Nucleus accumbens (tissue), 56 donors: ENCODE measurements at places on chromosomes 2 and 18.

DNA sequence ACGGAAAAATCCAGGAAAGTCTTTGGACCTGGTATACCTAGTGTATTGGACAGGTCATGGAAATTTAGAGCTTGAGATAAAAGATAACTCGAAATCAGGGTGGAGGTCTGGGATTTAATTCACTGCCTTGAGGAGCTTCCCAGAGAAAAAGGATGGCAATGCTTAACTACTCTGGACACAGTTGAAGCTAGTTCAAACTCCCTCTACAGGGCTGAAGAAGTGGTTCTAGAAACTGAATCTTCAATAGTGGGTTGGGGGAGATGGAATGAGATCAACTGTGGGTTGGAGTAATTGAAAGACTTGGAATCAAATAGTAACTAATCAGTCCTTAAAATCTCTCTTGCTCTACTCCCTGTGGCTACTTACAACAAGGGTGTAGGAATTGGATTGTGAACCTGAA lies 600.1 kb downstream of the IRS1 start:
- no peak for DNase-seq

- no peak for DNase-seq
These were observed 3.9 kb upstream of the TMEM163 start for GRCh38 chr2:134722728-134723127.

- DNase-seq, result no peak
These were observed 289.3 kb downstream of the CELF4 start for GRCh38 chr18:37276111-37276890.

GRCh38 chr2:63628403-63628942 lies 39.7 kb downstream of the MDH1 start:
- no peak for DNase-seq

DNA sequence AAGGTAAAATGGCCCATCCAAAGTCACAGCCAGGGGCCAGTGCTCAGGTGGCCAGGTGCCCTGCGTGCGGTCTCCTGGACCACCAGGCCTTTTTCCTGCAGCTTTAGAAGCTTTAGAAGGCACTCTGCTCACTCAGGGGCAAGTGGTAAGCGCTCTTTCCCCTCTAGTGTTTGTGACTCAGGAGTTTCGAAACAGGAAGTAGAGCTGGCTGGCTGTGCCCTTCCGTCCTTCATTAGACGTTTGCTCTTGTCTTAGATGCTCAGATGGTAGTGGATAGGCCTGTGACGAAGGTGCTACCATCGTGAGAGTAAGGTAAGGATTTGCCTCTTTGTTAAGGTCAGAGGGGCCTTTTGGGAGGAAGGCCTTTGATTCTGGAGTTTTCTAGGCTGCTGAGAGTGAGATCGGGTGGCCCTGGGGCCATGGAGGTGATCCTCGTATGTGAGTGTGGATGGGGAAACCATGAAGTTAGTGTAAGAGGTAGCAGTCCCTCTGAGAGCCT lies at the start of gene CASP8:
Gene CASP8 (plus strand): TSS at position 235 of the 499 bp plus-strand sequence. CDS start 5,951 bp downstream, outside the sequence.
- DNase-seq, result no peak

- DNase-seq, result no peak
These were observed 5.1 kb downstream of the CPS1 start for GRCh38 chr2:210561475-210561874.

DNA sequence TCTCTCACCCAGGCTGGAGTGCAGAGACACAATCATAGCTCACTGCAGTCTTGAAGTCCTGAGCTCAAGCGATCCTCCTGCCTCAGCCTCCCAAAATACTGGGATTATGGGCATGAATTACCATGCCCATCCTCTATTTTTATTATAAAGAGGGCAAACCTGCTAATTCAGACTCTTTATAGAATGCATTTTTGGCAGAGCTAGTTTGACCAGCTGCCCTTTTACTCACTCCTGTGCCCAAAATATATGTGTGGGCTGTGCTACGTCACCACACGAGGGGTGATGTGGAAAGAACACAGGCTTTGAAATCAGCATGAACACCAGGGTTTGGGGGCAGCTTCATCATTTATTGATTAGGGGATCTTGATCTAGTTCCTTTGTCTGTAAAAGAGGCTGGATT lies 137.8 kb downstream of the CLIP4 start:
- DNase-seq, result no peak

GRCh38 chr2:113198048-113198789 lies 24.4 kb downstream of the PSD4 start:
- DNase-seq, result no peak
